Stimulated activated CD8-positive, alpha-beta memory T cell treated with anti-CD3 and anti-CD28 coated beads, Interleukin-12 subunit alpha, Interleukin-12 subunit beta, amount 100 ng/mL, for 4 hours (primary cell): ENCODE measurements at places on chromosomes 4 and X.

- DNase-seq, result no peak
These were observed 127.1 kb downstream of the ATRX start for GRCh38 chrX:77658886-77659285.

DNA sequence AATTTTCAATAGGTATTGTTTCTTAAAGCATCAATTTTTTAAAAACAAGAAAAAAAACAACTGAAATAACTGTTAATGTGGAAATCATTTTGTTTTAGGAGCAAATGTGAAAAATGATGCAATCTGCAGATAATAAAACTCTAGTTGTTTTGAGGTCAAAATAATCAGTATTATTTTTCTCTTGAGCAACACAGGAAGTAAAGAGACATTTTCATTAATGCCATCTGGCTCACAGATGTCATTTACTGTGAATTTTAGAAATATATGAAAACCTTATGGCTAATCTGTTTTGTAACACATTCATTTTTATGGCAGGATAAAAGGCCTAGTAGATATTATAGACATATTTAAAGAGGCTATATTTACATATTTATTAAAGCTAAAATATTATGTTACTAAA is 141.6 kb downstream of the PCDH18 start:
- DNase-seq, result no peak

GRCh38 chr4:180768610-180769009 is 1474.6 kb upstream of the TENM3 start:
- DNase-seq, result no peak

DNA sequence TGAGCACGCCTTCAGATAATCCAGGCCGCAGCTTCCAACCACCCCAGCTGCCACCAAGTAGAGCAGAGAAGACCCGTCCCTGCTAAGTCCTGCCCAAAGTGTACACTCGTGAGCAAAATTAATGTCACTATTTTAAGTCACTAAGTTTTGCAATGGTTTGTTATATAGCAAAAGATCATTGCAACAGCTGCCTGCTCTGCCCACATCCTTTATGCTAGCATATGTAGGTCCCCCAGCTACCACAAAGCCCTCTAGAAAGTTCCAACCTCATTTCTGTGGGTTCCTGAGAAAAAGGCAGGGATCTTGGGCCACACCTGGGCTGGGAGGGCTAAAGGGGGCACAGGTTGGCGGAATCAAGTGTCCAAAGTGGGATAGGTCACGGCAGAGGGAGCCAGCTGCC is 346.9 kb downstream of the BCOR start:
- no peak for DNase-seq

DNA sequence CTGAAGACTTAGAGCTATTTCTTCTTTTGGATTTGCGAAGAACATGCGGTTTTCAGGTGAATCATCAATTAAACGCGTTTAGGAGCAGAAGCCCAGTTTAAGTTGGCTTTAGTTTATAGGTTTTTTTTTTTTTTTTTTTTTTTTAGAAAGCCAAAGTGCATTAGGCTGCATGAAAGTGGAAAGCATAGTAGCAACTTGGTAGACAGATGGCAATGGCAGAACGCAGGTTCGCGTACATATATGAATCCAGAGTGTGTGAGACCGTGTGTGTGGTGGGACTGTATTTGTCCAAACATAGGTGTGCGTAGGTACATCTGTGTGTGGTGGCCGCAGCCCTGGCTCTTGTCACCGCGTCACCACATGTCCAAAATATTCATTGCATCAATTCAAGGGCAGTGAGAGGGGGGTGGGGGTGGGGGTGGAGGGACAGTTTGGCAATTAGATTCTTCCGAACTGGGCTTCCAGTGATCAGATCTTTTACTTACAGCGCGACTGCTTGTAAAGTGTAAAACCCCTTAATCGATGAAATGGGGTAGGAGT is 901 bp downstream of the JADE1 start:
- no peak for DNase-seq

DNA sequence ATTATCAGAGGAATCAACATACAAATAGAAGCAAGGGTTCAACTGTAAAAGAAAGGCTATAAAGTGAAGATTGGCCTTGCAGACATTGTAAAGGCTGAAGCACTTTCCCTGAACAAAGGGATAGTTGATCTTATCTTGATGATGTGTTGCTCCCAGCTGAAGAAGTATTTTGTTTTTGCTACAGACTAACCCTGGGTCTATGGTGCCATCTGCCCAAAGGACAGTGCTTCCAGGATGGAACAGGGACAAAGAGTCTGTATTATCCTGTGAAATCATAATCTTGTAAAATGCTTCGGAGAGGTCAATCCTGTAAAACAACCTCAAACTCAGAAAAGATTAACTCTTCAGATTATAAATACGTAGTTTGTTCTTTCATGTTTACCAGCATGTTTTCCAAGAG is 251.7 kb upstream of the ANKRD50 start:
- no peak for DNase-seq

DNA sequence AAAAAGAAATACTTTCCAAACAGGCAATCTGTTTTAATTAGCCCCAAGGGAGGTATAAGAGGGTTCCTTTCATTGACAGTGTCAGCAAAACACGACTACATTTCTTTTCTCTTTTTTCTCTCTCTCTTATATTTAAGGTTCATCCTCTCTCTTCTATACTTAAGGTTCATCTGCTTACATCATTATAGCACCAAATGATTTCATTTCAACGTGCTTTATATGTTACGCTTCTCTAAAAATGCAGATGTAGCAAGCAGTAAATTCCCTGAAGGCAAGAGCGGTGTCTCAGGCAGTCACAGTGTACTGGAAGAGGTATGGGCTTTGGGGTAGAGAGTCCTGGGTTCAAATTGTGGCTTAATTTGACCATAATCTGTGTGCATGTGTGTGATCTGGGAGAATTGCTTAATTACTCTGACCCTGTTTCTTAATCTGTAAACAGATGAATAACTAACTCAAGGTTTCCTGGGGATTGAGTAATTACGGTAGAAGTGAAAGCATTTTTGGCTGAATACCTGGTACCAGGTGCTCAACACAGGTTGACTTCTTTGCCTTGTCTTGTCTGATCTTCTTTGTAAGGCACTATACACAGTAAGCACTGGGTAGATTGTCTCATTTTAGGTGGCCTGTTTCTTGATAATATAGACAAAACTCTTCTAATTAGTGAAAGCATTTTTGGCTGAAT is 180.8 kb downstream of the SPRY1 start:
- no peak for DNase-seq

GRCh38 chr4:54185866-54186265 is 43.2 kb upstream of the PDGFRA start:
- no peak for DNase-seq

DNA sequence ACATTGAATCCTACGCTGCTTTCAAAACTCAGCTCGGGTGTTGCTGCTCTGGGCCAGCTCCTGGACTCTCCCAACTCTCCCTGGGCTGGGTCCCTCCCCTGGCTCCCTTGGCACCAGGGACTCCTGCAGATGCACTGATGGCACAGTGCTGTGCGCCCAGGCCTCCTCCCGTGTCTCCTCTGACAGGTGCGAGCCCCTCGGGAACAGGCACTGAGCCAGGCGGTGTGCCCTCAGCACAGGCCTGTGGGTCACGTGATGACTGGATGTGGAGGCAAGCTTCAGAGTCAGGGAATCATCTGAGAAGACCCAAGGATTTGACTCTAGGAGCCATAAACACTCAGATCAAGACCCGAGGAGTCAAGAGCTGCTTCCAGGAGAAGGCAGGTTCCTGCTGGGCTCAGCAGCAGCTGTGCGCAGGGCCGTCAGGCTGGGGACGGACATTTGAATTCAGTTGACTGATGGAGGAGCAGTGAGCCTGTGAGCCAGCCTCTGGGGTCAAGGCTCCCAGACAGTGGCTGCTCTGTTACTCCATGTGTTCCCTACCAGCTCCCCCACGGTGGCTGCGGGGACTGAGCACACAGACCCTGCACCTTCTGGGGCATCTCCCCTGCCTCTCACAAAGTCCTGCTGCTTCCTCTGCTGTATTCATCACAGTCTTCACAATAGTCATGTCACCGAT is 33.0 kb downstream of the NAT8L start:
- no peak for DNase-seq

GRCh38 chr4:73309211-73309610 is 50.6 kb upstream of the ANKRD17 start:
- DNase-seq, result no peak

DNA sequence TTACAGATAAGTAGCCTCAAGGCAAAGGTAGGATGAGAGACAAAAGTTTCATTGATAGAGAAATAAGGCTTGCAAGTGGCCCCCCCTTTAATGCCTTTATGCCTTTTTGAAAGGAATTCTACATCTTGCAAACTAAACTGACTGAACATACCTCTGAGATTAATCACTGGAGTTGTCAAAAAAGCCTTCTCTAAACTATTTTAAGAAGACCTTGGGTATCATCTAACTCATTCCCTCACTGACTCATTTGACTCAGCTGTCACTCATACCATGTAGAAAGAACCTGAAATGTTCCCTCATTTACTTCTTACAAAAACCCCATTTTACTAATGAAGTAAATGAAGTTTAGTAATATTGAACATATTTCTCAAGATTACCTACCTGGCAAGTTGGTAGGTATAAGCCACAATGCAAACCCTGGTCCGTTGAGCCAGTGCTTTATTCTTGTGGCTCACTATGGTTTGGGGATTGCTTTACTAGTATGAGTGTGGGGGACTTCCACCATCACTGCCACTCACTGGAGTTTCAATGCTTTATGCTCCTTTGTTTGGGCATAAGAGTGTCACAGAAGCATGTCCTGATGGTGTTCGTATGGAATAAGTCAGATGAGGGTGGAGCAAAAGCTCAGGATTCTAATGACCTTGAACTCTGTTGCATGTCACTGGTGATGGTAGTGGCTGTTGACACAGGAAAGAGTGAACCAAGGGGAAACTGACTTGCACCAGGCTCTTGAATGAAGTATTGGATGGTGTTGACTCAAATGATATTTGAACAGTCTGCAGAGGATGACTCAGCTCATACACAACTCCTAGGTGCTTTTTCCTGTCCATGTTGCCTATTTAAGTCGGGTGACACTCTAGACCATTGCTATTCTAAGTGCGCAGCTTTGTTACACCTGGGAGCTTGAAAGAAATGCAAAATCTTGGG is 305.5 kb upstream of the EMCN start:
- DNase-seq, result no peak
